Fibroblast of the aortic adventitia (primary cell): ENCODE measurements at places on chromosomes 2 and 18. TPM values are rescaled to one million over a fixed set of nuclear protein-coding genes. Genes with fewer than 3 reads are reported as not detected.

Gene MOGAT1
- not detected in 2 replicates for total RNA-seq

Gene GAL3ST2
- total RNA-seq: 0.25 TPM in 1 of 2 replicates, not detected in the other

Gene SRD5A2
- total RNA-seq: 0.09 TPM in 1 of 2 replicates, not detected in the other

Gene PAX3
- not detected in 2 replicates for total RNA-seq

Gene KIAA2012
- not detected in 2 replicates for total RNA-seq

Gene RAX
- not detected in 2 replicates for total RNA-seq

Gene HOXD8
- 0.45 and 0.49 TPM in 2 replicates for total RNA-seq

Gene THOC1
- 55.4 and 104 TPM in 2 replicates for total RNA-seq

Gene C1GALT1C1L
- 0.16 and 0.36 TPM in 2 replicates for total RNA-seq

Gene SERPINB12
- not detected in 2 replicates for total RNA-seq

Gene GNLY
- not detected in 2 replicates for total RNA-seq

Gene REG1A
- total RNA-seq: not detected in 2 replicates

Gene EVA1A
- 25.2 and 28.1 TPM in 2 replicates for total RNA-seq

Gene MALL
- total RNA-seq: 10.1 and 442 TPM in 2 replicates

Gene ALPG
- not detected in 2 replicates for total RNA-seq

Gene COPS9
- 37.6 and 73.0 TPM in 2 replicates for total RNA-seq

Gene TUBA4B
- total RNA-seq: not detected in 2 replicates

Gene ARHGEF4
- total RNA-seq: 5.2 and 9.8 TPM in 2 replicates

DNA sequence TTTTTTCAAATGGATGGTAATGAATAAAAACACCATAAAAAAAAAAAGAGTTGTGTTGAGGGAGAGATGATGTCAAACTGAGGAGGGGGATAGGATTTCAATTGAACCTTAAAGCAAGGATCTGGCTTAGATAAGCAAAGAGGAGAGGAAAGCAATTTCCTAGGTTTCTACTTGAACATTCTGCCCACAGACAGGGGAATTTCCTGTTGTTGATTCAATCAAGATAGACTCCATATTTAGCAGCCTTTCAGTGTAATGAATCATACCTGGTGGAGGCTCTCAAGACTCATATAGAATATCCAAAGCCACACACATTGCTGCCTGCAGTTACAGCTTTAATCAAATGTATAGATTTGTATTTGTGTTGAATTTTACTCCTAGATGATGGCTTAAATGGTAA is 294.4 kb upstream of the PIK3C3 start:
- DNase-seq: no peak

- no peak for DNase-seq
Measured at GRCh38 chr2:237529452-237530402, 36.6 kb upstream of the PRLH start.

- no peak for DNase-seq
Measured at GRCh38 chr18:2451556-2451955, 119.7 kb downstream of the METTL4 start.

GRCh38 chr2:179250848-179251504 is 13.7 kb downstream of the SESTD1 start:
- no peak for DNase-seq

GRCh38 chr2:10610213-10610910 is 79.4 kb downstream of the NOL10 start:
- no peak for DNase-seq

DNA sequence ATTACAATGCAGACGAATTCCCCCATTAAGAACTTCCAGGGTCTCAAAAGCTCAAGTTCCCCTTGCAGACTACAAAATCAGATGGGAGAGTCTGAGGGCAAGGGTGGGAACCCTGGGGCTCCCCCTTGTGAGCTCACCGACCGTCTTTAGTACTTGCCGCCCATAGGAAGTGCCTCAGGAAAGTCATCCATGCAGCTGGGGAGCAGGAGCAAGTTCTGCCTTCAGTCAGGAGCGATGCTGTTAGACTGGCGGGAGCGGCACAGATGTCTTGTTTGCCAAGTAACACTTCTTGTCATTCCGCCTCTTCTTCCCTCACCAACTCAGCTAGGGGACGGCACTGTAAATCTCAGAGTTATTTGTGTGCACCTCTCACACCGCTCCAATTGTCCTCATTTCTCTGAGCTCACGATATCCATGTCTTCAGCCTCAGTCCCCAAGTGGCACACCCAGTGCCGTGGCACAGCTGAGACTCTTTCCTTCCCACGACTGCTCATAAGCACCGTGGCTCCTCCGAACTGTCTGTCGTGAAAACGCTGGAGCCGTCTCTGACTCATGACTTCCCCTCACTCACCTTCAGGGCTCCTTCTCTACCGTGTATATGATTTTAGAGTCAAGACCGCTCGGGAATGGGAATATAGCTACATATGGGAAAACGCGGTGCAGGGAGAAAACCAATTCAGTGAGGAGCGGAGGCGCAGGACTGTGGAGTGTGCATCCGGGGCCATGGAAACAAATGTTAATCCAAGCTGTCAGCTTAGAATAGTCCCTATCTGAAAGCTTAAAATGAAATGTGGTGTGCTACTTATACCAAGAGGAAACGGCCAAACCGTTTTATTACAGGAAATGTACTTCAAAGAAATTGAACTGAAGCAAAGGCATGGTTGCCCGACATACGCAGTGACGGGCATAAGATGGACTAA is 34.0 kb downstream of the UXS1 start:
- DNase-seq: no peak

- DNase-seq: no peak
Measured at GRCh38 chr2:239815671-239816070, 209.5 kb downstream of the NDUFA10 start.

DNA sequence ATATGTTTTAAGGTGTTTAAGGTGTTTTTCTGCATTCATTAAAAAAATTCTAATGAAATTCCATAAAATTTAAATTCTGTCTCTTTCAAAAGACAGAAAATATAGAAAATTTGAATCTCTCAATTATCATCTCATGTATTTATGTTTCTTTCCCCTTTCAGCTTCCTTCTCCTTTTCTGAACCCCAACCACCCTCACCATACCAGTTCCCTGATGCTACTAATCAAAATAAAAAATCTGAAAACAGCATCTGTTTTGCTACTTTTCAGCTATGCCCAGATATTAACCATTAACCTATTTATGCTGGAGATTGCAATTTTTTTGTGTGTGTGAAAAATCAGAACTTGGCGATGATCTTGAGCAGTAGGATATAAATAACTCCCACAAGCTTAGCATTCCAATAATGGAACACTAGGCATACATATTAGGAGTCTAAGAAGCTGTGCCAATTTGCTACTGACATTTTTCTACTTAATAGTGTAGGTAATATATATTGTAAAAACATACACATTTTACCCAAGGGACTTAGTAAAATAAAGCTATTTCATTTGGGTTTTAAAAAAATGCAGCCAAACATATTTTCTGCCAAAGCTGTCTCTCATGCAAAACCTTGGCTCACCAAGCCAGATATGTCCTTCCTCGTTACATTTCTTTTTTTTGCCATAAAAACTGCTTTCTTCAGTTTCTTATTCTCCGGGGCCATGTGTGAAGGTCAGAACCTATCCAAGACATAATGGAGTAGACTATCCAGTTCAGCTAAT is 32.6 kb upstream of the AGPS start:
- DNase-seq: no peak

- DNase-seq: no peak
Measured at GRCh38 chr2:16371751-16372150, 293.9 kb downstream of the CYRIA start.

DNA sequence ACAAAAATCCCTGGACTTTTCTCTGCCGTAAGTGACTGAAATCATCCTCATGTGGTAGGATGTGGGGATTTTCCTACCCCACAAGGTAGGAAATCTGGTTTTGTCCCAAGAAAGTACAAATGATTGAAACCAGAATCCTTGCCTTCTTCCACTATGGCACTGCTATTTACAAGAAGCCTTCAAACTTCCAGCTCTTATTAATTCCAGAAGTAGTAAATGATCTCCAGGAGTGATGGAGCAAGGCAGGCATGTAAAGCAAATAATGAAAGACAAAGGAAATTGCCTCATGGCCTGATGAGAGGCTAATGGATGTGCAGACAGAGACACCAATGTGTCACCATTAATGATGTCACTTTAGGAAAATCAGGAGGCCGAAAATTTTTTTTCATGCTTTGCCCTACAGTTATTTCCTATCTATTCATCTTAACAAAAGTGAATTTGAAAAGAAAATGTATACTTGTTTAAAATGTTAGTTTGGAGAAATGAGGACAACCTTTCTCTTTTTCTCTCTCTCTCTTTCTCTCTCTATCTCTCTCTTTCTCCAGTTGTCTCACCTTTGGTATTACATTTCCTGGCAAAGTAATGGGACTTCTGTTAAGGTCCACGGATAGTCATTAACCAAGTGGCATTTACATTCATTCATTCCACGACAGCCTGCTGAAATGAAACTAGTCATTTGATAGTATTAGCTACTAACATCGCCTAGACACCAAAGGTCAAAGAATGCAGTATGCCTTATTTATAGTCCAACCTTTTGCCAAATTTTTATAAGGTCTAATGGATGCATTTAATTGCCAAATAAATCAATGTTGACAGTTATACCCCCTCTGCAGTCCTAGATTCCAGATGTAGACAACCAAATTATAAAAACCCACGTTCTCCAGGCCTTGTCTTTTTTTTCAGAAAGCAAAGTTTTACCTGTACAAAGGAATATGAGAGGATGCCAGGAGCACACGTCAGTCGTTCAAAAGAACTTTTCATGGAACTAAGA is 5.0 kb upstream of the EVA1A start:
- no peak for DNase-seq

GRCh38 chr2:39448169-39448502 is 11.1 kb upstream of the MAP4K3 start:
- no peak for DNase-seq

DNA sequence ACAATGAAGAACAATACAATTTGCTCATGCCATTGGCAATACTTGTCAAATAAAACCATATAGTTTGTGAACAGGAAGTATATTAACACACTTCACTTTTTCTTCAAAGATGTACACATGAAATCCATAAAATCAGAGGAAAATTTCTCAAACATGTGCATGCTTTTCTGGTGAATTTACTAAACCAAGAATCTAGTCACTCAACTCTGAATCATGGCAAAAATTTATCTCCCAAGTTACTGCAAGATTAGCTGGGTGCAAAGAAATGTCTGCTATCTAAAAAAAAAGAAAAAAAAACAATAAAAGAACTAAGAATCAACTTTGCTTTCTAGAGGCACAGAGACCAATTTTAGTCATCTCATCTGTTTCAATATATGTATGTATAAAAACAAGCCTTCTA is 419.2 kb downstream of the NR4A2 start:
- DNase-seq: peak; percentile 5

DNA sequence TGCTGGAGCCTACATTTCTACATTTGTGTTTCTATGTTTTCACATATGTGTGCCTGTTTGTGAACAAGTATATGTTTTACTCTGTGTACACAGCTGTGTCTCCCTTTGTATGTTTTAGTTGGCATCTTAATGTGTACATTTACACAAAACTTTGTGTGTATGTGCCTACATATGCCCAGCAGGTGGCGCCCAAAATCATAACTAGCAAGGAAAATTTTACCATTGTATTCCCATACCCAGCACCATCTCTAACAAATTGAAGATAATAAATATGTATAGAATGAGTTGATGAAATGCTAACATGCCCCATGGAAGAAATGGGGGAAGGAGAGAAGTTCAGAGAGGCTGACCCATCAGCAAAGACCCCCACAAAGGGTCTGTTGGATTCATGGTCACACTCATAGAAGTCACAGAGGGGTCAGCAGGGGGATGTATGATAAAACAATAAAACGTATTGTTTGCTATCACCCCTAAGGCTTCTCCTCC is 48.1 kb downstream of the PKDCC start:
- peak; percentile 90 for DNase-seq

DNA sequence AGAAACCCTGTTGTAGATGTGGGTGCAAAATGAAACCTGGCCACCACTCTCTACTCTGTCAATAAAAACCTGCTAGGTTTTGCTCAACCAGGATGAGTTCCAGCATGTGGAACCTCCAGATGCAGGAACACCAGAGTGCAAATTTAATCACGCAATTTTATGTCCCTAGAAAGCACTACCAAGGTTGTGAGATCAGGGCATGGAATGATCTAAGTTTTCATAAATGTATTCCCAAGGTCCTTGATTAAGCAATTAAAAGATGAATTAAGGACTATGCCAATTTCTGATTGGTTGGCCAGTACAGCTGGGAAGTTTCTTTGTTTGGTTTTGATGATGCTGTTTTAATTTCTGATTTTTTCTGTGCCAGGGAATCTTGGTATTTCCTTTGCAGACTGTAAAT is 179.2 kb downstream of the KCNS3 start:
- DNase-seq: no peak

DNA sequence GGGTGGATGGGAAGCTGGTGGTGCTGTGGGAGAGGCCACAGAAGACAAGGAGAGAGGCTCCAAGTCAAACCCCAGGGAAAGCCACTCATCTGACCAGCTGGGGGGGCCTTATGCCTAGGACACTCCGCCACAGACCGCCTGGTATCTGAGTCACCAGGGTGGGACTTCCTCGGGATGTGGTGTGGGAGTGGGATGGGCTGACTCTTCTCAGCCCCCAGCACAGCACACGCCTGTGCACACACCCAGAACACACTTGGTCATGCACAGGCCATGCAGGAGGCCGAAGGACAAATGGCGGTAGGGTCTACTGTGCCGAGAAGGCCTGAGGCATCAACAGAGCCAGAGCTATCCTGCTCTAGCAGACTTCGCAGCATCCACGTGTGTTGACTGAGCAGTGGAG is 136.4 kb downstream of the INHBB start:
- no peak for DNase-seq

DNA sequence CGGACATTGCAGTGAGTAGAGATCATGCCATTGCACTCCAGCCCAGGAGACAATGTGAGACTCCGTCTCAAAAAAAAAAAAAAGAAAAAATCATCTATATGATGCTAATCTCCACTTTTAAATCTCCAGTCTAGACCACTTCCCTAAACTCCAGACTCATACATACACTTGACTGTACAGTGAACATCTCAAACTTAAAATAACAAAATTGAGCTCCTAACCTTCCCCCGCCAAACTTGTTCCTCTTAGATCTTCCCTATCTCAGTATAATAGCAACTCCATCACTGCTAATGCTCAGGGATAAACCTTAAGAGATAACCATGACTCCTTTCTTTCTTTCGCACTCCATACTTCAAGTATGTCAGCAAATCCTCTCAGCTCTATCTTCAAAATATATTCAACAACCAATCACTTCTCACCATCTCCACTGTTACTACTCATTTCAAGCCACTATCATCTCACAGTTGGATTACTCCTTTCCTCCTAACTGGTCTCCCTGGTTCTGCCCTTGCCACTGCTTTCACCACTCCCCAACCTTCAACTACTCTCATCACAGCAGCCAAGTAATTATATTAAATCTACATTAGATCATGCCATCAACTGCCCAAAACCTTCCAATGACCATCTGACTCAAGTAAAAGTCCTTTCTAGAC is 12.0 kb downstream of the MEMO1 start:
- DNase-seq: no peak

- DNase-seq: no peak
Measured at GRCh38 chr18:79577451-79578395, 101.9 kb upstream of the CTDP1 start.

GRCh38 chr2:127659408-127660290 is 13.7 kb downstream of the GPR17 start:
- DNase-seq: no peak
